Substantia nigra (tissue), 51 donors: ENCODE measurements at places on chromosomes 3 and 15.

GRCh38 chr3:64266065-64266931 is 41.0 kb upstream of the PRICKLE2 start:
- no peak for DNase-seq

- no peak for DNase-seq
Measured at GRCh38 chr15:65189102-65189740, 4.1 kb upstream of the CLPX start.

DNA sequence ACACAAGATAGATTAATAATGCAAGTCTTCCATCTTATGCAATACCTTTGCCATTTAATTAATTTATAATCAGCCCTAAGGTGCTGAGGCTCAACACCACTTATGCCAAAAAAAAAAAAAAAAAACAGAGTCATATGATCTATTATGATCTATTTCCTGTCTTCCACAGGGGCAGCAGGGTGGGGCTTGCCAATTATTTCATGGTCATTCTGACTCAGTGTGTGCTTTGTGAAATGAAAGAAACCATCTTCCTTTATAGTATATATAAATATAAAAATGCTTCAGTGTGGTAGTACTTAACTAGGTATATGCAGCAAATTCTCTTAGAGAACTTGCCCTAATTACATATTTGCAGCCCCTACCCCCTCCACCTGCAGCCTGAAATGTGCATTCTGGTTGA is 7.2 kb upstream of the RARB start:
- no peak for DNase-seq

GRCh38 chr15:70195587-70196305 is 98.0 kb upstream of the TLE3 start:
- DNase-seq: peak; percentile 29

- no peak for DNase-seq
Measured at GRCh38 chr15:78987556-78988360, 42.9 kb upstream of the CTSH start.
